ENCODE measurements at places on chromosomes 3 and 15.

DNA sequence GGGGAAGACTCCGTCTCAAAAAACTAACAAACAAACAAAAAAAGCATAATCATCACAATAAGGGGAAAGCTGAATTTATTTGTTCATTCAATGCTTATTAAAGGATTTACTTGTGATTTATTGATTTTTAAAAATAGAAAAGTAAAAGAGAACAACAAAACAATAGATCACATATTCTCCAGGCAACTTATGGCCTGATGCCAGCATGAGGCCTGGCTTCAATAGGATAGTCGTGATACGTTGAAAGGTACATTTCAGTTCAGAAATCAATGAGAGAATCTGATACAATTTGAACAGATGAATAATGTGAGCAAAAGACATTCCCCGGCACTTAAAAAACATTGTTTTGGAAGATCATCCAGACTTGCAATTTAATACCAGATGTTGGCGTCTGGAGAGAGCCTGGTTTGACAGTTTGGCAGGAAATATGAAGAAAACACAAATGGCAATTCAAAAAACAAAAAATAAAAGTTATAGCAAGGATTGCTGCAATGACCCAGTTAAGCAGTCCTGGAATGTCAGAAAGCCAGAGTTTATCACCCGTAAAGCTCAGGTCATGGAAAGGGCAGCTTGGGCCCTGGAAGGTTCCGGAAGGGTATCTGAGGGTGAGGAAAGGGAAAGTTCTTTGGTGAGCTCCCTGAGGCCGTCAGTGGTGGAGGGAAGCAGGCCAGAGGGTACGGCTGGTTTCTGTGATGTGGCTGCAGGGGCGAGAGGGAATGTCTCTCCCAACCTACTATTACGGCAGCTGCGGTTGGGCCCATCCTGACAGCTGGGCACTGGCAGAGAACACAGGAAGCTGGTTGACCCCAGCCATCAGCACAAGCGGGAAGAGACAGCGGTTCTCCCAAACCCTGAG, 230.2 kb upstream of the HES1 start:
- DNase-seq, result no peak

- no peak for DNase-seq
These were observed 73.3 kb downstream of the SYNPR start for GRCh38 chr3:63351159-63352007.

GRCh38 chr3:51379746-51380455, 5.2 kb upstream of the MANF start:
- DNase-seq, result no peak

DNA sequence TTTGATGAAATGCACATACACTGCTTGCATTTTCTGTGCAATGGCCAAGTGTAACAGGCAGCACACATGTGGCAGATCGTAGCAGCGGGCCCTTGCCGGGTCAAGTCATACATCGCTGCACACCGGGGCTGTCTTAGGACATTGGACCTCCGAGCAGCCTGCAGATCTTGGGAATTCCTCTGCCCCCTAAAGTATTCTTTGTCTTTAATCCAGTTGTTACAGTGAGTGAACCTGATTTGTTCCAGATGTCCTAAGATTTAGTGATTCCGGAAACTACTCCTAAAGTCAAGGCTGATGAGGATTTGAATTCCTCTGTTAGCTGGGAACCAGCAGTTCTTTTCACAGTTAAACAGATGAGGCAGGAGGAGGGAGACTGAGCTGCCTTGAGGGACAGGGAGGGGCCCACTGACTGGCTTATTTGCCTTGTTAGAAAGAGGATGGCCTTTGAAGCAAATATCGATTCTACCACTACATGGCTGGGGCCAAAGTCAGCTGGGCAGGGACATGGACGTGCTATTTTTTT, 190.7 kb upstream of the CTDSPL start:
- no peak for DNase-seq

DNA sequence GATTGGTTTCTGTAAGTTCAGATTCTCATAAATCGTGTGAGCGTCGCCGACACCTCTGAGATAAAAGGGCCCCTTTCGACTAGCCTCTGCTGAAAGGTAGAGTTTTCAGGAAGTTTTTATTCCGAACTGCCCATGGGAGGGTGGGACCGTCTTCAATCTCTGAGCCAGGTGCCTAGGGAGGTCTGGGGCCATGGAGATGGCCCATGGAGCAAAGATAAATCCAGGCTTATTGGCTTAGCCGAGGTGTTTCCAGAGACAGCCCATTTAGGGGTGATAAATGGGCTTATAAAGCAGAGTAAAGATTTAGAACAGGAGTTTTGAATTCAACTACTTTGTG, 442 bp downstream of the QTRT2 start:
- no peak for DNase-seq

- DNase-seq, result no peak
These were observed 110.7 kb upstream of the IL12A start for GRCh38 chr3:159877924-159878323.

GRCh38 chr3:196666001-196666867, 26.7 kb downstream of the NRROS start:
- no peak for DNase-seq

- no peak for DNase-seq
These were observed 414.4 kb upstream of the CFAP20DC start for GRCh38 chr3:59464187-59464586.

Measured in stimulated activated CD8-positive, alpha-beta memory T cell treated with anti-CD3 and anti-CD28 coated beads, Interleukin-7, amount 100 ng/mL, for 1 hour (primary cell).